H1 (cell line): ENCODE measurements at places on chromosomes 7 and 10. TPM values are rescaled to one million over a fixed set of nuclear protein-coding genes. Genes with fewer than 3 reads are reported as not detected.

The SPDYE1 gene
- not detected in 2 replicates for polyA plus RNA-seq

The CYP26C1 gene
- polyA plus RNA-seq, result 0.12 and 0.93 TPM in 2 replicates

The CRYGN gene
- 0.98 and 1.3 TPM in 2 replicates for polyA plus RNA-seq

The KNDC1 gene
- 7.5 and 10.4 TPM in 2 replicates for polyA plus RNA-seq

The AKR1B15 gene
- polyA plus RNA-seq, result 0.15 TPM in 1 of 2 replicates, not detected in the other

The SCIN gene
- polyA plus RNA-seq, result 0.47 and 0.49 TPM in 2 replicates

DNA sequence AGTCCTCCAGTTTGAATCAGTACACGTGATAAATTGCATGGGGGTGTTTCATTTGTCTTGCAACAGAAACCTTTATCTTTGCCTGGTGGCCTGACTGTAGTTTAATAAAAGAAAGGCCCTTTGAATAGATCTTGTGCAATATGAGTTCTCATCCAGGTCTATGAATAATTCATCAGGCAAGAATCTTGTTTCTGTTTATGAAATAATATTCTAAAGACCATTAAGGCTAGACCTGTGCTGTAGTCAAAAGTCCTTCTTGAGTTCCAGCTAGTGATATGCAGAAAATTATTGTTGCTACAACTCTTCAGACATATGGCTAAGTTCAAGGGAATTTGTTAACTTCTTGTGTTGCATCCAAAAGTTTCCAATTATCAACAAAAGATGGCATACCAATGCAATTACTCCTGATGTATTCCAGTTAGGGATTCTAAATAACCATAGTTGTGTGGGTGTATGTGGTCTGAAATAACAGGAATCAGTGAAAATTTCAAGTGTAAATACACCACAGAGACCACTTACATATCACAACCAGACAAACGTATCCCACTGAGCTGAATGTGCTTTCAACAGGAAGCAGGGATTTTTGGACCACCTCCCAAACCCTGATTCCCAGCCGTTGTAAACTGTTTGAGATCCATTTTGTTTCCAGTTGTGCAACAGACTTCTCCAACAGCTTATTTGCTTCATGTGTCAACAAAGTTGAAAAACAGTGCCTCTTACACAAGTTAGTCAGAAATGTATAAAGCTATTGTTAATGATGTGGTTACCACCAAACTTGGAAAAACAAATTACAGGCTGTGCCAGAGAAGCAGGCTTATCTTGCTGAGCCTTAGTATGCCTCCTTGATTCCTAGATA is 54.7 kb upstream of the BICC1 start:
- H3K27me3 ChIP-seq, result no peaks in the 10 kb centered on the region
- no peaks in the 10 kb centered on the region for H3K4me1 ChIP-seq
- DNase-seq, result no peak
- no peak overlapping the region for H3K4me3 ChIP-seq

GRCh38 chr10:118966076-118966849 is 63.3 kb upstream of the NANOS1 start:
- DNase-seq, result no peak
- no peaks in the 10 kb centered on the region for H3K27me3 ChIP-seq
- H3K4me1 ChIP-seq, result no peaks in the 10 kb centered on the region
- H3K4me3 ChIP-seq, result no peak overlapping the region
- H3K36me3 ChIP-seq, result no peaks in the 10 kb centered on the region

DNA sequence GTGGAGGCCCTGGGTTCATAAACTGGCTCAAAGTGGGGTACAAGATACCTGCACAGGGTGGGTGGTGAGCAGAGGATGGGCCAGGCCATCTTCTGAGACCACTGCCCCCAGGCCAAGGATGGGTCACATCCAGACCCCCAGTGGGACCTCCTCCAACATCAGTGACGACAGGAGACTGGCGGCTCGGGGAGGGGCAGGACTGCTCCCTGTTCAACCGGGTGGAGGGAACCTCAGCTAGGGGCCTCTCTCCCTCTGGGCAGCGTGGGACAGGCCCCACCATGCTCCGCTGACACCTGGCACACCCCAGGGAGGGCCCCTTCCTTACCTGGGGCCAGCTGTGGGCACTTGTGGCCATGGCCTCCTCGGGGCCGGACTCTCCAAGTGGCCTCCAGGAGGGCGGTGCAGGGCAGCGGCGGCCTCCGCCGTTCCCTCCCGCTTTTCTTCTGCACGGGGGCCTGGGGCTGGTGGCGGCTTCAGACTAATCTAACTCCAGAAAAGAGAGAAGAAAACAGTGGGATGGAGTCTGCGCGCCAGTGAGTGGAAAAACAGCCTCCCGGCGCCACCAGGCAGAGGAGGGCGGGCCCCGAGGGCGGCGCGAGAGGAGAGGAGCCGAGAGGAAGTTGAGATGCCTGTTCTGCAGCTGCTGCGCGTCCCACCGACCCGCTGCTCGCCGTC is at the start of gene CALHM2:
Gene CALHM2 (minus strand): TSS at position 540 of the 675 bp plus-strand sequence. CDS start 2,429 bp downstream, outside the sequence.
- peaks cover 7% of the 10 kb centered on the region; the same call in 1 of the 2 replicates for H3K36me3 ChIP-seq
- H3K27me3 ChIP-seq, result no peaks in the 10 kb centered on the region; the same call in 1 of the 2 replicates
- H3K27ac ChIP-seq, result no peak within 1 kb of the TSS
- DNase-seq, result no peak

DNA sequence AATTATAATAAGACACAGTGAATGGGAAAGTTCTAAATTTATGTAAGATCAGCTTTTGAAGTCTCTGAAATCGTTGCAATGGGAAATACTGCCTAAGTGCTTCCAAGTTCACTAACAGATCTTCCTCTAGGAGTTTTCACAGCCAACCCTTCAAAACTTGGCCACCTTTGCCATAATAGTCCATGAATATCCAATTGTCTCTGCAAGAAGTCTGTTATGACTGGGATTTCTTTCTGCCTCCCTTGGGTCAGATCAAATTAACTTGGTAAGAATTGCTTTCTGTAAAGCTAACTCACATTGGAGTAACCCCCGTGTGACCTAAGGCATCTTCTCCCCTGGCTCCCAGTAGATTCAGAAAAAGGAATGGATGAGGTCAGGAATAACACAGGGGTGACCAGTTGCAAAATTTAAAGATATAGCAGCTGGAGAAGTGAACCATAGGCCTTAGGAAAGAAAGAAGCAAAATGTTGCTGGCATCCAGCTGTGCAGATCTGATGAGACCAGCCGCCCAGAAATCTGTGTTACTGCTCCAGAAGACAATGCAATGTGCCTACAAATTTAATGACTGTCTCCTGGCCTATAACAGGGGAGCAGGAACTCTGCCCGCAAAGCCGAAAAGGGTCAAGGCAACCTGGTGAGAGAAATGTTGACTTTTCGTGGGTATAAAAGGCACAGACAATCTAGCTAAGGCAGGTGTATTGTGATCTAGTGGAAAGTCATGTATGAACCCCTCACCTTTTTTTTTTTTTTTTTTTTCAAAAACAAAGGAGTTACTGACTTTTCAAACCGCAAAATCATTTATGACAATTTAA is 7.5 kb upstream of the OPTN start:
- no peaks in the 10 kb centered on the region for H3K36me3 ChIP-seq
- H3K4me1 ChIP-seq, result no peaks in the 10 kb centered on the region
- H3K27me3 ChIP-seq, result no peaks in the 10 kb centered on the region

DNA sequence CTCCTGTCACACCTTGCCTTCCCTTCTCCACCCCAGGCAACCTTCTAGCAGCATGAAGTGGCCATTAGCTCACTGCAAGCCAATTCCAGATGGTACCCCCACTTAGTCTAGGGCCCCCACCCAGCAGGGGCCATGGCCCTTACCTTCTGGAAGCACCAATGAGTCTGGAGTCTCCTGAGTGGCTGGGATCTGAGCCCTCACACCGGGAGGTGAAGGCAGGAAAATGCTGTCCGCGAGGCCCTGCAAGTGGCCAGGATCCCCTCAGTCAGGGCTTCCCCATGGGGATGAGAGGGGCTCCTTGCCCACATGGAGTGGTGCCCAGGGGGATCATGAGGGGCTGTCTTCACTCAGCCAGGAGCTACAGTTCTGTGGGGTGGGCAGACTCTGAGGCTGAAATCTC is 4.6 kb downstream of the AQP1 start:
- no peaks in the 10 kb centered on the region for H3K36me3 ChIP-seq
- no peaks in the 10 kb centered on the region for H3K27me3 ChIP-seq
- H3K4me1 ChIP-seq, result peaks cover 13% of the 10 kb centered on the region
- H3K4me3 ChIP-seq, result no peak overlapping the region
- no peak for DNase-seq

DNA sequence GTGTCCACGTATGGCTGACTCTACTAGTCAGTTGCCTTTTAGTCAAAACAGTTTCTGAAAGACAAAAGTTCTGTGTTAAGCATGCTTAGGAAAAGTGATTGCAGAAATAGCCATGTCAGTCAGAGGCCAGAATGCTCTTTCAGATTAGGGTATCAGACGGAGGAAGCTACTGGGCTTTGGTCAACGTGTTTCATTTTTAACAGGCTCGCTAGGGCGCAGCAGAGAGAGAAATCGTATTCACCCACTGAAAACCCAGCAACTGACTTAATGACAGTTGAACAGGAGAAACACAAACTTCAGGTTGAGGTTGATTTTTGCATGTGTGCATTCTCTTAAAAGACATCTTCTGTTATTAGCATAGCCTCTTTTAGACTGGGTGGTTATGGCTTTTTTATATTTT is 322.6 kb upstream of the KIAA1217 start:
- no peak for DNase-seq
- no peaks in the 10 kb centered on the region for H3K4me1 ChIP-seq
- no peaks in the 10 kb centered on the region for H3K36me3 ChIP-seq
- no peak overlapping the region for H3K27ac ChIP-seq

- H3K27me3 ChIP-seq, result no peaks in the 10 kb centered on the region
- H3K4me1 ChIP-seq, result peaks cover 15% of the 10 kb centered on the region
- DNase-seq, result no peak
- no peak overlapping the region for H3K27ac ChIP-seq
- H3K36me3 ChIP-seq, result no peaks in the 10 kb centered on the region; the same call in 1 of the 2 replicates
Observed at GRCh38 chr10:29141761-29142160, 147.1 kb upstream of the LYZL1 start.

- DNase-seq, result peak; percentile 81
- H3K4me1 ChIP-seq, result peaks cover 40% of the 10 kb centered on the region
- peak overlapping the region; percentile 62 for H3K4me3 ChIP-seq
- no peak overlapping the region for H3K27ac ChIP-seq
- no peaks in the 10 kb centered on the region for H3K36me3 ChIP-seq
Observed at GRCh38 chr10:26217396-26218086, 967 bp downstream of the GAD2 start.

DNA sequence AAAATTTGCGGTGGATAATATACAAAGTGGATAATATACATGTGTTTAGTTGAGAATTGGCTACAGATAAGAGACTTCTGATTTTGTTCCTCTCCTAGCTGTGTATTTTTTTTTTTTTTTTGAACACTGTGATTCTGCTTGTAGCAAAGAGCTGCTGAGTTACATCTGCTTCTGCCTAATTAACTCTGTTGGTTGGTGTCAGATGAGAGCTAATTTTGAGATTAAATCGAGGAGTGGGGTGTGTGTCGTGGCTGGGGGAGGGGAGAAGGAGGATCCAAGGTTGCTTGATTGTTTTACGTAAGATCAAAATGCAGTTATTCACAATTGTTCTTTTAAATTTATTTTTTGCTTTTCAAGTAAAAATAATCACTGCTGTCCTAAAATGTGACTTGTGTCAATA is 11.3 kb downstream of the KAT6B start:
- no peak overlapping the region for H3K27ac ChIP-seq
- H3K36me3 ChIP-seq, result peaks cover under 1% of the 10 kb centered on the region; the same call in 1 of the 2 replicates
- no peak for DNase-seq

DNA sequence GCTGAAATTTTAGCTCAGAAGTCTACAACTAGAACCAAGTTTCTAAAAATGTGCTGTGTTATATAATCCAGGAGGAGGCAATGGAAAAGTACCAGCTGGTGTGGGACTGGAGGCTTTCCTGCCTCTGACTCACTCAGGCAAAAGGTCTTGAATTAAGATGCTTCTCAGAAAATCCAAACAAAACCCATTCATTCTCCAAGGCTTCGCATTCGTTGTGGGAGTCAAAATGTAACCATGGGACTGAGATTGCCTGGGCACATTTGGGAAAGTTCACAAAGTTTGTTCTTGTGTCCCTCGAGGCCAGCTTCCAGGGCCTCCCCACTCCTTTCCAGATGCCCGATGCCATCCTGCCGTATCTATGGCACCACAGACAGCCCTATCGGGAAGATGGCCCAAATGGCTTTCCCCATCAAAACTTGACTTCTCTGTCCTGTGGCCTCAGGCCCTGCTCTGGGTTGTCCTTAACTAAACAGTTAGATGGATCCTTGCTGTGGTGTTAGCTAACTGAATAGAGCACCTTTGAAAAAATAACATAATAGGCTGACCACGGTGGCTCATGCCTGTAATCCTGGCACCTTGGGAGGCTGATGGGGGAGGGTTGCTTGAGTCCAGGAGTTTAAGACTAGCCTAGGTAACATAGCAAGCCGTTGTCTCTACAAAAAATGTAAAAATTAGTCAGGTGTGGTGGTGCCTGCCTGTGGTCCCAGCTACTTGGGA is 180.5 kb downstream of the PFKFB3 start:
- no peaks in the 10 kb centered on the region for H3K4me1 ChIP-seq
- no peak overlapping the region for H3K4me3 ChIP-seq
- H3K27me3 ChIP-seq, result no peaks in the 10 kb centered on the region
- no peak overlapping the region for H3K27ac ChIP-seq
- H3K36me3 ChIP-seq, result no peaks in the 10 kb centered on the region

DNA sequence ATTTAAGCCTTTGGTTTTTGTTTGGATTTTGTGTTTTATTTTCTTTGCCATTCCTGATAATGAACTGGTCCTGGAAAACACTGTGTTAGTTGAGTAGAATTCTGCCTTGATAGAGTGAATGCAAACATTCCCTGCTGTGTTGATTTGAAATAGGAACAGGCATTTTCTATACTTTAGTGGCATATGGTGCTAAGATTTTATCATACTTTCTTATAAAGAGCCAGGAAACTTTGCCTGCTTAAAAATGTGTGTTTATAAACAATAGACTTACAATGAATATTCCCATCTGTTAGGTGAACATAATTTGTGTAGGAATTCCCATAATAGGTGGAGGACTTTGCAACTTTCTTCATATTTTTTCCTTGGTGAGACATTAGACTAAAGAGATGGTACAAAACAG is 333.3 kb downstream of the SDK1 start:
- no peak overlapping the region for H3K4me3 ChIP-seq
- H3K4me1 ChIP-seq, result no peaks in the 10 kb centered on the region
- no peaks in the 10 kb centered on the region for H3K27me3 ChIP-seq
- no peak overlapping the region for H3K27ac ChIP-seq

DNA sequence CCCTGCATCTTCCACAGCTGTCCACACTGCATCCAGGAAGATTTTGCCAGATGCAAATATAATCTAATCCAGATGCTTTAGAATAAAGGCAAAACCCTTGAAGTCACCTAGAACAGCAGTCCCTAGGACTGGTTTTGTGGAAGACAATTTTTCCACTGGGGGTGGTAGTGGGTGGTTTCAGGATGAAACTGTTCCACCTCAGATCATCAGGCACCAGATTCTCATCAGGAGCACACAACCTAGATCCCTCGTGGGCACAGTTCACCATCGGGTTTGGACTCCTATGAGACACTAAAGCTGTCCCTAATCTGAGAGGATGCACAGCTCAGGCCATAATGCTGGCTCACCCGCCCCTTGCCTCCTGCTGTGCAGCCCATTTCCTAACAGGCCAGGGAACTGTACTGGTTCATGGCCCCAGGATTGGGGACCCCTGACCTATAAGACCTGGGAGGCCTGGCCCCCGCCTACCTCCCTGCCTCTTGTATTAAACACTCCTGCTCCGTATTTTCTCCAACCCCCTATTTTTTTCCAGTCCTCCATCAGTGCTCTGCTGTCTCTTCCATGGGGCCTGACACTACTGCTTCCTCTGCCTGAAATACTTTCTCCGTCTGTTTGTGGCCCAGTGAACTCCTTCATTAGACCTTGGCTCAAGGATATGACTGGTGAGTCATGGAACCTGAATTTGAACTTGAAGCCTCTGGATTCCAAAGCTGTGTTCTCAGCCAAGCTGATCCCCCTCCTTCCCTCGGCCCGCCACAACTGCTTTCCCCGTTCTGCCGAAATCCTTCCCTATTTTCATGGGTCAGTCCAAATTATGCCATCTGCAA is 79.9 kb upstream of the RHEB start:
- H3K36me3 ChIP-seq, result no peaks in the 10 kb centered on the region
- H3K4me1 ChIP-seq, result no peaks in the 10 kb centered on the region
- no peaks in the 10 kb centered on the region for H3K27me3 ChIP-seq
